ENCODE measurements at places on chromosomes 4 and X.

DNA sequence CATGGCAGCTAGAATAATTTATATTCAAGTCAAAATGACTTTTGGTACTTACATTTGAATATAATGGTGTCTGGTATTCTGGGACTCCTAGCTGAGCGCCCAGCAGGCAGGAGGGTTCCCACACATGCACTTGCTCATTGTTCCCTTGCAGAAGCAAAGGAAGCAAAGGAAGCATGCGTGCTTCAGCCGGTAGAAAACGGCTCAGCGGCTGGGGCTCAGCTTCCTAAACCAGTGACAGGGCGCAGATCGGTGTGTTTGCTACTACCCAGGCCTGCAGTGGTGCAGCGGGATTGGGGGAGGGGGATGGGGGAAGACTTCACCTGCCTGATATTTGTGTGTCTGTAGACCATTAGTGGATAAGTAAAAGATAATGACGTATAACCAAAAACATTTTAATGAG, 978.3 kb upstream of the TENM3 start:
- no peak for DNase-seq

DNA sequence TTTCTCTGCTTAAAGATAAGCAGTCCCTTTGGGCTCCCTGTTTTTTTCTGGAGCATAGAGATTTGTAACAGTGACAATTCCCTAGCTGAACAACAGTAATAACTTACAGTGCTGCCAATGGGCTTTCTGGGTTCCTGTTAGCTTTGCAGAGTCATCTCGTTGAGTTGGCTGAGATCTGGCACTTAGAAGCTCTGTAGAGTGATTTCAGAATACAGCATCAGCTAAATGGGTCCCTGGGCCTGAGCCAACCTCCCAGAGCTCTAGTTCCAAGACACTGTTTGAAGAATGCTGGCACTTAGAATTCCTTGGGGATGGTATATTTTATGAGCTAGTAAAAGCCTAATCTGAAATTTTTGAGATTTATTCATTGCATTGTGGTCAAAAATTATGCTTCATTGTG, 43.5 kb upstream of the SERTM2 start:
- DNase-seq: no peak

- no peak for DNase-seq
Observed at GRCh38 chrX:3584415-3584996, 128.9 kb downstream of the PRKX start.

DNA sequence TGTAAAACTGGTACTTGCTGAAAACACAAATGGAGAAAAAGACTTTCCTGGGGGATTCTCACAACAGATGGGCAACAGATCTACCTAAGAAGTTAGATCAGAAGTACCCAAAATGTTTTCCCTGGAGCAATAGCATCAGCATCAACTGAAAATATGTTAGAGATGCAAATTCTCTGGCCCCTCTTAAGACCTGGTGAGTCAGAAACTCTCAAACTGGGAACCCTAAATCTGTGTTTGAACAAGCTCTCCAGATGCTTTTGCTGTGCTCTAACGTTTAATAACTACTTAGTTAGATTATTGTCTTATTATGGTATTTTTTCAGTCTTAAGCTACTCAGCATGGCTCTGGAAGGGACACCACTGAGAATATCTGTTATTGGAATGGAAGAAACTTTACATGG, 55.2 kb upstream of the TRPC3 start:
- DNase-seq: no peak

GRCh38 chr4:145635117-145635516, 15.9 kb downstream of the MMAA start:
- no peak for DNase-seq

DNA sequence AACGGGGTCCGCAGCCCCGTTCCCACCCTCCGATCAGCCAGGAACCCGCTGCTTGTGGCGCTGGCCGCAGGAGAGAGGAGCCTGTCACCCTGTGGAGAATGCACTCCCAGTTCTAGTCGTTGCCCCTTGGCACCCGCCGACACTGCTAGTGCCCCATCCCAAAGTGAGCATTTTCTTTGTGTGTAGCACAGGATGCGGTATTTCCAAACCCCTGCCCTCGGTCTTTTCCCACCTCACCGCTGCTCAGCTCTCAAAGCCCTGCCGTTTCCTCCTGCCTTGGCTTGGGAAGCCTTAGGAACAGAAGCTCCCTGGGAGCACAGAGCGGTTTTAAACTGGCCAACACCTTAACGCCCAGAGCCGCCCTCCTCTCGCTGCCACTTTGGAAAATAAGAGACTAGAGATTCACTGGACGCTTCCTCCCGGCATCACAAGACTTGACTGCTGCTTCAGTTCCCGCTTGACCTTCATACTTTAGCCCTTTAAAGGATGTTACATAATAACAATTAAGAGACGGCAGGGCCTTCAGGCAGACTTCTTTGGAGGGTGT, 772 bp downstream of the CYP4V2 start:
- DNase-seq: peak; percentile 39

- DNase-seq: no peak
Observed at GRCh38 chr4:101291198-101291597, 56.1 kb downstream of the PPP3CA start.

DNA sequence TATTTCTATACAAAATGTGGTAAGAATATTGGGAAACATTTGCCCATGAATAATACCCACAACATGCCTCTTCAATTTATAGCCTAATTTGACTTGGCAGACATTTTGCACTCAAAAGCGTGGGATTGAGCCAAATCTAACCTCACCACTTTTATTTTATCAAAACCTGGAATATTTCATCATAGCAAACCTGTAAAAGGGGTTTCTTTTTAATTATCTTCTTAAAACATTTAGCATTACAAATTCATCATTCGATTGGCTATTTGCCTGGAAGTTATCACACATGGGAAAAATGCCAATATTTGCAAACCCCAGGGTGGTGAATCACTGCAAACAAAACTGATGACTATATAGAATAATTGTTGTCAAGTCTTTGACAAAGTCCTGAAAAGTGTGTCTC, 56.2 kb downstream of the VCX3B start:
- no peak for DNase-seq

DNA sequence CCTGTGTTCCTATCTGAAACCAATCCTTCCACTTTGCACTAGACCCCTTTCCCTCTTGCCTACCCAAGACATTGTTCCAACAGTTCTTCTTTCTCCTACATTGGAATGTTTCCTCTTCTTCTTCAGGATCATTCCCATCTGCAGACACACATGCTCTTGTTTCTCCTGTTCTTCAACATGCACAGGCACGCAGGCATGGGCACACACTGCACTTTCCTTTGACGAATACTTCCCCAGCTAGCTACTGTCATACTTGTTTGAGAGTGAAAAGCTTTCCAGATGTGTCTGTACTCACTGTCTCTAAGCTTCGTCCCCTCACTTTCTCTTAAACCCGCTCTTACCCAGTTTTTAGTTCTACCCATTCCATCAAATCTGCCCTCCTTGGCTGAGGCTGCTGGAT, 31.8 kb upstream of the ERVMER34-1 start:
- no peak for DNase-seq

GRCh38 chr4:173319696-173320095, 14.5 kb downstream of the HMGB2 start:
- DNase-seq: no peak

DNA sequence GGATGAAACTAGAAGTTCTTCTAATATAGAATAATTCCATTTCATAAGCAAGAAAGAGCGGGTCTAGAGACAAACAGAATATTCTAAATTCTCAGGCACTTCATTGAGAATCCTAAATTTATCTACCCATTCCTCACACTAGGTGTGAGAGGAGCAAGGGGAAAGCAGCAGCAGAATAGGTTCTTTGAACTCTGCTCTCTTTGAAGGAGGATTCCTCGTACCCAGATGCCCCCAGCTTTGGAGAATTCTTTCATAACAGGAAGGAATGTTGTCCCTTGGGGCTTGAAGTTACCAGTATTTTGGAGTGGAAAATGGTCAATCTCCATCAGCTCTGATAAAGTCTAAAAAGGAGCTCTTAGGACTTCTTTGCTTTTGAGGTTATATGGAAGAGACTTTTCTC, 59.7 kb upstream of the RASGEF1B start:
- DNase-seq: no peak

- DNase-seq: no peak
Observed at GRCh38 chrX:52983321-52984000, 25.1 kb upstream of the FAM156A start.

GRCh38 chr4:6856391-6856790, 53.2 kb upstream of the TBC1D14 start:
- DNase-seq: no peak

DNA sequence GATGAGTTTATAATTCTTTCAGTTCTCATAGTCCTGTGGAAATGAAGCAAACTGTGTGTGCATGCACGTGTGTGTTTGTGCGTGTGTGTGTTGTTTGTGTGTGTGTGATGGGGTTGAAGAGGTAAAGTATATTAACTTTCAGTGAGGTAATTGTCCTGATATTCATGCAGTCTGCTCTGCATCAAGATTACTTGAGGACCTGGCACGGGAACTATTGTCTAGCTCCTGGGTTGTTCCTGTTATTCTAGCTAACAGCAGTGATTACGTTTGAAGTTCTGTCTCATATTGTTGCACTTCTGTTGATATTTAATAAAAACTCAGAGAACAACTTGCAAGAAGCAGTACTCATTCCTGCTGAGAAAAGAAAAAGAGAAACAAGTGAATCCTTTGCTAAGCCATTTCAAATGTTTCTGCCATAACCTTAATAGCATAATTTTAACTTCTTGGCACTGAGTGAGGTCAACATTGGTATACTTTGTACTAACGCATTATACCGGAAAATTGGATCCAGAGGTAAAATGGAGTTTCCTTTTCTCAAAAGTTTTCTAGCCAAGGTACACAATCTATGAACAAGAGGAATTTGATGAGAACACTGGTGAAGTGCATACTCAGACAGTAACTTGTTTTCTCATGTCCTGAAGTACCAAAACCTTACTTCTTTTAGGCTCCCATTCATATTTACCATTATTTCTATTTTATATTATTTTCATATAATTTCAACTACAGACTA, 113.2 kb downstream of the SPCS3 start:
- DNase-seq: no peak

Measured in GM13977 (cell line).